ENCODE measurements at places on chromosomes 16 and 17.

DNA sequence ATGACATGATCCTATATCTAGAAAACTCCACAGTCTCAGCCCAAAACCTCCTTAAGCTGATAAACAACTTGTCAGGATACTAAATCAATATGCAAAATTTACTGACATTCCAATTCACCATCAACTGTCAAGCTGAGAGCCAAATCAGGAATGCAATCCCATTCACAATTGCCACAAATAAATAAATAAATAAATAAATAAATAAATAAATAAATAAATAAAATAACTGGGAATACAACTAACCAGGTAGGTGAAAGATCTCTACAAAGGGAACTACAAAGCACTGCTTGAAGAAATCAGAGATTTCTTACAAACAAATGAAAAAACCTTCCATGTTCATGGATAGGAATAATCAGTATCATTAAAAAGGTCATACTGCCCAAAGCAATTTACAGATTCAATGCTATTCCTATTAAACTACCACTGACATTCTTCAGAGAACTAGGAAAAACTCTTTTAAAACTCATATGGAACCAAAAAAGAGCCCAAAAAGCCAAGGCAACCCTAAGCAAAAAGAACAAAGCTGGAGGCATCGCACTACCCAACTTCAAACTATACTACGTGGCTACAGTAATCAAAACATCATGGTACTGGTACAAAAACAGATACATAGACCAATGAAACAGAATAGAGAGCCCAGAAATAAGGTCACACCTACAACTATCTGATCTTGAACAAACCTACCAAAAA lies 37.7 kb downstream of the BRIP1 start:
- DNase-seq, result no peak

- no peak for DNase-seq
These were observed 1000.4 kb downstream of the CDH11 start for GRCh38 chr16:64121473-64121872.

GRCh38 chr17:16478649-16479048 lies 13.3 kb downstream of the LRRC75A start:
- DNase-seq, result no peak

- no peak for DNase-seq
These were observed 22.4 kb downstream of the WNT3 start for GRCh38 chr17:46796084-46796483.

- peak; percentile 88 for DNase-seq
These were observed at the start of gene HMOX2 for GRCh38 chr16:4475880-4476788. TSS of gene HMOX2 (plus strand) at chr16:4476398. CDS start at chr16:4505525, 29,127 bp downstream.

DNA sequence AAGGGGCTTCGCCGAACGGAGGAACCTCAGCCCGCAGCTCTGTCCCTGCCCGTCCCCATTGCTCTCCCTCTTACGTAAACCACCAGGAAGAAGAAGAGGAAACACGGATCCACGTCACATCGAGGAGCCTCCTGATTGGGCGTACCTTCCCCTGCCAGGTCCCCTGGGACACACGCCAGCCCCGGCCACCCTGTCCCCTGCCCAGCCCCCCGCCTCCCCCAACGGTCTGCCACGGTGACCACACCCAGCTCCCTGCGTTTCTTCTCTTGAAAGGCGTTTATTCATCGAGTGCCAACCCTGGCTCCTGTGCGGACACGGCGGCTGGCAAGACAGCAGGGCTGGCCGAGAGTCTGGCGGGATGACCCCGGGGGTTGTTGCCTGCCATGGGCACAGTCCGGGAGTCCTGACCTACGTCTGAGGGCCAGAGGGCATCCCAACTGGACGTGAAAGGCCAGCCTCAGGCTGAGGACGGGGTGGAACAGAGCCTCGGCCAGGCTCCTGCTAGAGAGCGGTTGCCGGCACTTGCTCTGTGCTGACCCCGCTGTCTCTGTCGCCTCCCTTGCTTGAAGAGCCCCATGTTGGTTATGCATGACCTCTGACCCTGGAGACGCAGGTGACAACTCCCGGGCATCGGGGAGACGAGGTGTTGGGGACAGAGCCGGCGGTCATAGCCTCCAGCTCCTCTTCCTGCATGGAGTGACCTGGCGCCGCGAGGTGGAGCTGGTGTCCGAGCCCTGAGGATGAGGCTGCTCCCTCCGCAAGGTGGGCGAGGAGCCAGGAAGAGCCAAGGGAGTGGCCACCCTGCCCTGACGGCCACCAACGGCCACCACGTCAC lies 40.5 kb upstream of the ACSF3 start:
- DNase-seq, result peak; percentile 67

DNA sequence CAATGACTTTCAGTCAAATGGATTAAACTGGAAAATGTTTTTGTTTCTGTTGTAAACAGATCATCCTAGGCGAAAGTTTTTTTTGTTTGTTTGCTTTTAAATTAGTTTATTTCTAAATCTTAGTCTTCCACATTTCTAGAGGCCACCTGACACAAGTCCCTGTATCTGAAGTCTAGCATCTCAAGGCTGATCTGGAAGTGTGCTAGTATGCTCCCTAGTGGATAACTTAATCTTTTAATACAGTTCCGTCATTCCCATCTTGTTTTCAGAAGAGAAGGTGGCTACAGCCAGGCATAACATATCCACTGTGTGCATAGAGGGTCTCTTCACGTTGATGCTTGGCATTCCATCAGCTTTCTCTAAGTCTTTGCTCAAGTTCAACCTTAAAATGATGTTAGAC lies 7.6 kb downstream of the IFT20 start:
- no peak for DNase-seq

- no peak for DNase-seq
These were observed 151.3 kb downstream of the C16orf78 start for GRCh38 chr16:49524947-49525315.

GRCh38 chr17:13671771-13672170 lies 70.0 kb upstream of the HS3ST3A1 start:
- no peak for DNase-seq

DNA sequence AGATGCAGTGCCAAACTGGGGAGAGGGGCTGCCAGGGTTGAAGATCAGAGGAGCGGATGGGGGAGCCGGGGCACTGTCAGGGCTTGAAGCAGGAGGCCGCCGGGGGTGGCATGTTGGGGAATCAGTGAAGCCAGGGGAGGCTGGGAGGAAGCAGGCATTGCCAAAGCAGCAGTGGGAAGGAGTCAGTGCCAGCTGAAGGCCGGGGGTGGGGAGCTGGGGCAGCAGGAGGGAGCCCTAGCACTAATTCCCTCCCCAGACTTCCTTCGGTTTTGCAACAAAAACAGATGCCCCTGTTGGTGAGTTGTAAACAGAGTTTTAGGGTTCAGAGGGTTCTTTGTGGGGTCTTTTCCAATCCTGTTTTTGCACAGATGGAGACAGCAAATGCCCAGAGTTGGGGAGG lies 10.9 kb upstream of the TAC4 start:
- no peak for DNase-seq

DNA sequence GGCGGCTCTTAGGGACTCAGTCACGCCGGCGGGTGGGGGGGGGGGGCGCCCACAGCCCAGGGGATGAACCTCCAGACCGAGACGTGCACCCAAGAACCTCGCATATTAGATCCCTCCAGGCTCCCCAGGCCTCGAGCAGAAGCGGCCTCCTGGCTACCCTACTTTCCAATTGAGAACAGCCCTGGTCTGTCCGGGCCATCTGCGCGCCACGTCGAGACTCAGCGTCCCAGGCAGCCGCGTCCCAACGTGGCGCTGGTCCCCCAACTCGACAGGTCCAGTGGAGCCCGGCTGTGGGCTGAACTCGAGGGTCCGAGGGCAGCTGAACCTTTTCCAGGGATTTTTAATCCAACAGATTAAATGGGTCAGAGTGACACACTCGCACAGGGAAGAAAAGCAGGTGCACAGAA lies 2.3 kb upstream of the IRX3 start:
- DNase-seq, result no peak

DNA sequence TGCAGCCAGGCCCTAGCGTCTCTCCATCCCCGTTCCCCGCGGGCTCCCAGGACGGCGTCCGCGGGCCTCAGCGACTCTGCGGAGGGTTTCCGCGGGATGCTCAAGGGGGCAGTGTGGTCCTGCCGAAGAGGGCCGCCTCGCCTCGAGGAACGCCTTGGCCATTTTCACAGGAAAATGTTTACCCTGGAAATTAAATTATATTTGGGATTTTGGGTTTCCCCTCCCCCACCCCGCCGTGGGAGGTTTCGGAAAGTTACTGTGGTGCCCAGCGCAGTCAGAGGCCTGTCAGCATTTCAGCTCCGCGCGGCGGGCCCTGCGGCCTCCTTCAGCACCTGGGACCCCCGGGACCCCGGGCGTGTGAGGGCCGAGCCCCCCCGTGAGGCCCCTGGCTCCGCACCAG lies 94.5 kb downstream of the PCTP start:
- DNase-seq, result peak; percentile 67

GRCh38 chr17:1643293-1643998 lies 2.1 kb downstream of the SCARF1 start:
- no peak for DNase-seq

GRCh38 chr16:30030011-30030685 lies 923 bp downstream of the TLCD3B start:
- no peak for DNase-seq

DNA sequence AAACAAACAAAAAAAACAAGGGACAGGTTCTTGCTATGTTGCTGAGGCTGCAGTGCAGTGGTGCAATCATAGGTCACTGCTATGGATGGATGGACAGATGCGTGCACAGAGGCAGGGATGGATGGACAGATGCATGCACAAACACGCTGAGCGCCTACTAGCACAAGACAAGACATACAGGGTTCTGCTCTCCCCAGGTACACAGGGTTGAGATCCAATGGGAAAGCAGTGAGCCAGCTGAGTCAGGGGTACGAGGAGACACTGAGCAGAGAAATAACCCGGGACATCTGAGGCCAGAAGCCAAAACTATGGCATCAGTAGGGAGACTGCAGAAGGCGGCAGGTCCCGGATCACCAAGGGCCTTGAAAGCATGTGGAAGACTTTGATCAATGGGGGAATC lies 6.2 kb downstream of the IL32 start:
- no peak for DNase-seq

DNA sequence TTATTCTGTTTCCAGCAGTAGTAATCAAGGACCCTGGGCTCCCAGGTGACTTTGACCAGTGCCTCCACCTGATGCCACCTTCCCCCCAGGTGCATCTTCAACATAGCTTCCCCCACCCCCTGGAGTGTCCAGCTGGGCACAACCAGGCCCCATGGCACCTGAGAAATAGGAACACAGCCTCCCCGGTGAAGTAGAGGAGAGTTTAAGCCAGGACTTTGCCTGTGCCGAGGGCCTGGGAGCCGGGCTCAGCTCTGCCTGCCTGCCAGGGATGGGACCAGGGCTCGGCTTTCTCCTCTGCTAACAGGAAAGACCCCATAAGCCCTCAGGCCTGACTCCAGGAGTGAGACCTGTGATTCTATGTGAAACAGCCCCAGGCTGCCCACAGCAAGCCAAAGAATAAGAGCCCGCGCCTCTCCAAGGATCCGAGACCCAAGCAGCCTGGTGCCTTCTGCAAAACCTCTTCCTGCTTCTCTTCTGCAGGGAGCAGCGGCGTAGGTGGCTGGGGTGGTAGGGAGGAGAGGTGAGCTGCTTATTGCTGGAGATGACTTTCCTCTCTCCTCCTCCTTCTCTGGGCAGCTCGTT lies 16.4 kb upstream of the RBFOX3 start:
- no peak for DNase-seq

DNA sequence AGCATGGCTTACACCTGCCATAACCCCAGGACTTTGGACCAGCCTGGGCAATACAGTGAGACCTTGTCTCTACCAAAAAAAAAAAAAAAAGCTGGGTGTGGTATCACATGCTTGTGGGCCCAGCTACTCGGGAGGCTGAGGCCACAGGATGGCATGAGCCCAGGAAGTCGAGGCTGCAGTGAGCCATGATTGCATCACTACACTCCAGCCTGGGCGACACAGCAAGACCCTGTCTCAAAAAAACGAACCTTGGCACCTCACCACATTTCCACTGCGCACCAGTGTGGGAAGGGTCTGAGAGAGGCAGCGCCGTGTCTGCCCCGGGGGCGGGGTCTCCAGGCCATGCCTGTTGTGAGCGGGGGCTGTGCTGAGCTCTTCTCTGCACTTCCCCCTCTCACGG lies 6.3 kb downstream of the ACSF3 start:
- no peak for DNase-seq

GRCh38 chr16:30041841-30042240 lies 10.8 kb upstream of the TLCD3B start:
- no peak for DNase-seq

DNA sequence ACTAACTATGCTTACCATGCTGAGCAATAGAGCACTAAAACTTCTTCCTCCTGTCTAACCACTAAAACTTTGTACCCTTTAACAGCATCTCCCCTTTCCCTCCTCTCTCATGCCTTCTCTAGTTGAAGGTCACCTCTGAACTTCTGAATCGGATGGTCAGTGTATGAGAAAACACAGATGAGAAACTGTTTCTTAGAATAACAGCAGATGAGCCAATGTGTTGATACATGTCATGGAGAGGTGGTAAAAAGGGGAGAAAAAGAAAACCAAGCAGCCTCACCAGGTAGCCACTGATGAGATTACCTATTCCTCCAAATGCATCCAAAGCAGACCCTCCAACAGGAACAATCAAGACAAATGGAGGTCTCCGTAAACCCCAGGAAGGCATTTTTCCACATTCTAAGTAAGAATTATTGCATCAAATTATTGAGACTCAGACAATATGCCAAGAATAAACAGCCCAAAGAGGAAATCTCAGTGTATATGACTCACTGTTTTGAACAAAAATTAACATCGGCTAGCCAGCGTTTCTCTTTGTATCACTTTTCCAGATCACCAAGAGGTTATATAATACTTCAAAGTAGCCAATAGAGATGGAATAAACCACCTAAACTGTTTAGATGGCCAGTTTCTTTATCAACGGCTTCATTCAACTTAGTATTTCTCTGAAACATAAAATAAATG lies 793.3 kb upstream of the SOX9 start:
- DNase-seq, result no peak

GRCh38 chr16:73457851-73458250 lies 409.9 kb upstream of the ZFHX3 start:
- DNase-seq, result no peak

- no peak for DNase-seq
These were observed 14.7 kb upstream of the ZCCHC14 start for GRCh38 chr16:87507351-87508069.

GRCh38 chr17:46796524-46796923 lies 22.0 kb downstream of the WNT3 start:
- DNase-seq, result no peak
